MG63 (cell line): ENCODE measurements at places on chromosomes 16 and 17.

DNA sequence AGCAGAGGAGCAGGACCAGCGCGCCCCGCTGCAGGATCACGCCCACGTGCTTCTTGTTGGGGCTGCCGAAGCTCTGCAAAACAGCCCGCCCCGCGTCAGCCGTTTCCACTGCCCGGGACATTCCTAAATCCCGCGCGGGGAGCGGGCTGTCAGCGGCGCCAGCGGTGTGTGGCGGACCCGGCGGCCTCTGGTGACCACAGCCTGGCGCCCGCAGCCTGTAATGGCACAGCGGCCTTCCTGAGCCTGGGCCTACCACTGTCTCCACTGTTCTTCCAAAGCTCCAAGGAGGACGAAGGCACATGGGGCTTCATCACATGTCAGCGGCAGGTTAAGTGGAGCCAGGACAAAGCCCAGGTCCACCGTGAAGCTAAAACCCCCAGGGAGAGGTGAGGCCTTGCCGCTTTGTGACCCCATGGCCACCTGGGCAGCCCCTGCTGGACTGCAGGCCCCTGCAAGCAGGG lies 2.5 kb downstream of the SLC47A2 start:
- no peak for DNase-seq

GRCh38 chr17:17036524-17036998 lies 5.7 kb upstream of the MPRIP start:
- DNase-seq, result no peak

GRCh38 chr16:78664811-78665772 lies 565.6 kb downstream of the WWOX start:
- no peak for DNase-seq

DNA sequence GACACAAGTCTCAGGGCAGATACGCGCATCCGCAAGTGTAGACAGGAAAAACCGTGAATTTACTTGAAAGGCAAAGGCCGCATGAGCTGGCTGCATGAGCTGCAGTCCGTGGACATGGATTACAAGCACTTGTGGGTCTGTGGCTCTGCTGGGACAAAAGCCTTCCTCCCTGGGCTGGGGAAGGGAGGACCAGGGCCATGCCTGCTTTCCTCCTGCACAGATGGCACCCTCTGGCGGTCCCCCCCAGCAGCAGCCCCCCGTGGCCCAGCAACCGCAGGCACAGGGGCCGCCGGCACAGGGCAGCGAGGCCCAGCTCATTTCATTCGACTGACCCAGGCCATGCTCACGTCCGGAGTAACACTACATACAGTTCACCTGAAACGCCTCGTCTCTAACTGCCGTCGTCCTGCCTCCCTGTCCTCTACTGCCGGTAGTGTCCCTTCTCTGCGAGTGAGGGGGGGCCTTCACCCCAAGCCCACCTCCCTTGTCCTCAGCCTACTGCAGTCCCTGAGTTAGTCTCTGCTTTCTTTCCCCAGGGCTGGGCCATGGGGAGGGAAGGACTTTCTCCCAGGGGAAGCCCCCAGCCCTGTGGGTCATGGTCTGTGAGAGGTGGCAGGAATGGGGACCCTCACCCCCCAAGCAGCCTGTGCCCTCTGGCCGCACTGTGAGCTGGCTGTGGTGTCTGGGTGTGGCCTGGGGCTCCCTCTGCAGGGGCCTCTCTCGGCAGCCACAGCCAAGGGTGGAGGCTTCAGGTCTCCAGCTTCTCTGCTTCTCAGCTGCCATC lies 1.7 kb upstream of the MRPL12 start:
- DNase-seq, result no peak

GRCh38 chr16:89320782-89321501 lies 103.4 kb downstream of the ZNF778 start:
- peak; percentile 46 for DNase-seq

GRCh38 chr17:76011951-76012350 lies 11.3 kb downstream of the CDK3 start:
- DNase-seq, result no peak

- DNase-seq, result no peak
Measured at GRCh38 chr17:41730479-41730878, 4.0 kb downstream of the HAP1 start.

DNA sequence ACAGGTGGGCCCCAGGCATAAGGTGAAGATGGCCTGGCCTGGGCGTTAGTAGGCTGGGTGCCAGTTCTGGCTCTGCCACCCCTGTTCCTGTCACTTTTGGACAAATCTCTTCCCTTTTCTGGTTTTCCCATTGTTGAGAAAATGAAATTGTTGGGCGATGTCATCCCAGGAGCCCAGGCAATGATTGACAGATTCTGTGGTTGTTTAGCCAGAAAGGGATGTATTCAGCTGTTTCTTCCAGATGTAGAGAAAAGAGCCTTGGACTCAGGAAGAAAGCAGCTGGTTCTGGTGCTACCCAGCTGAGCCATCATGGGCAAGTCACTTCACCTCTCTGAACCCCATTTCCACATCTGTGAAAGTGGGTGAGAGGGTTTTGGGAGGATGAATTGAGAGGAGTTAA lies 60.1 kb upstream of the MRTFB start:
- DNase-seq, result no peak

GRCh38 chr16:5018793-5019192 lies 14.9 kb downstream of the NAGPA start:
- DNase-seq, result no peak

- DNase-seq, result no peak
Measured at GRCh38 chr16:7548796-7549318, 216.2 kb downstream of the RBFOX1 start.

GRCh38 chr16:24275413-24275812 lies 19.3 kb downstream of the CACNG3 start:
- DNase-seq, result no peak

- peak; percentile 71 for DNase-seq
Measured at GRCh38 chr17:48915459-48916282, 7.5 kb downstream of the UBE2Z start.

GRCh38 chr16:21957714-21958346 lies 4.7 kb downstream of the UQCRC2 start:
- DNase-seq, result no peak

GRCh38 chr16:65667011-65667578 lies 545.2 kb upstream of the CDH11 start:
- DNase-seq, result no peak

DNA sequence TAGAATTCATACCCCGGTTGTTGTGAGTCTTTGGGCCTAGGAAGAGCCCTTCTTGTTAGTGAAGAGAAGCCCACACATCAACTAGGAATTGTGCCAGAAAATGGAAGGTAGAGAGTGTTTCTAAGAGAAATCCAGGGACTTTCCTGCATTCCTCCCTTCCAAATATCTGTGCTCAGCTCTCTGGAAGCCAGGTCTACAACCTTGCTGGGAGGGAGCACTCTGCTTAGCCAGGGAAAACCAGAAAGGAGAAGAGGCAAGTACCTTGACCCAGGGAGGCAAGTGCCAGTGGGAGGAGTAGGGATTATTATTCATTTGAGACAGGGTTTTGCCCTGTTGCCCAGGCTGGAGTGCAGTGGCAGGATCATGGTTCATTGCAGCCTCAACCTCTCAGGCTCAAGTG lies 48.4 kb upstream of the TAC4 start:
- no peak for DNase-seq

- no peak for DNase-seq
Measured at GRCh38 chr17:38575781-38576180, 30.0 kb downstream of the SRCIN1 start.

DNA sequence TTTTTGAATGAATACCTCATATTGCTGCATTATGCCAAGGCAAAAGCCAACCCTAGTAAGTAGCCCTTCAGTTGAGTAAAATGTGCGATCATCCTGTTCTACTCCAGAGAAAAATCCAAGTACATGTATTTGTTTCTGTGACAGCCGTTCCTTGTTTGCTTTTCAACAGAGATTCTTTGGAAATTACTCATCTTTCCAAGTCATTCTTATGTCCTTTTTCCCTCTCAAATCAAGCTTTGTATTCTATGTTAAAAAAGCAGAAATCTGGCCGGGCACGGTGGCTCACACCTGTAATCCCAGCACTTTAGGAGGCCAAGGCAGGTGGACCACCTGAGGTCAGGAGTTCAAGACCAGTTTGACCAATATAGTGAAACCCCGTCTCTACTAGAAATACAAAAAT lies 112.9 kb upstream of the HAS3 start:
- DNase-seq, result no peak

- no peak for DNase-seq
Measured at GRCh38 chr17:19328441-19329061, 34.0 kb downstream of the B9D1 start.

- DNase-seq, result no peak
Measured at GRCh38 chr17:353213-353837, 718 bp upstream of the RPH3AL start.

- DNase-seq, result no peak
Measured at GRCh38 chr16:56658327-56658875, 642 bp downstream of the MT1F start.

DNA sequence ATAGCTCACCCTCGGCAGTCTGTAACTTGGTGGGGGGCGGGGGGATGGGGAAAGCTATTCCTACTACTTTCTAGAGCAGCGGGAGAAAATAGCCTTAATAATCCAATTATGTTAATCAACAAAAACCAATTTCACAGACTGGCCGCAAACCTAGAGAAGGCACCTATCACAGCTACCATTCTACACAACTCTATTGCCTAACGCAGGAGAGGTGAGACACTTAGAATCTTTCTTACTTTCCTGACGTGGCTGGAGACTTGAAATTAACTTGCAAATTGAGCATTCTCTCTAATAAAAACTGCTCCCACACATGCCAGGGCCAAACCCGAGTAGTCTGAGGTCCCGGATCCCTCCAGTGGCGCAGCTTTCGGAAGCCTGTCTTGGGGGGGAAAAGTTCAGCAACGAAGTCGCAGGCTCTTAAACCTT lies 794 bp downstream of the SMG6 start:
- no peak for DNase-seq

DNA sequence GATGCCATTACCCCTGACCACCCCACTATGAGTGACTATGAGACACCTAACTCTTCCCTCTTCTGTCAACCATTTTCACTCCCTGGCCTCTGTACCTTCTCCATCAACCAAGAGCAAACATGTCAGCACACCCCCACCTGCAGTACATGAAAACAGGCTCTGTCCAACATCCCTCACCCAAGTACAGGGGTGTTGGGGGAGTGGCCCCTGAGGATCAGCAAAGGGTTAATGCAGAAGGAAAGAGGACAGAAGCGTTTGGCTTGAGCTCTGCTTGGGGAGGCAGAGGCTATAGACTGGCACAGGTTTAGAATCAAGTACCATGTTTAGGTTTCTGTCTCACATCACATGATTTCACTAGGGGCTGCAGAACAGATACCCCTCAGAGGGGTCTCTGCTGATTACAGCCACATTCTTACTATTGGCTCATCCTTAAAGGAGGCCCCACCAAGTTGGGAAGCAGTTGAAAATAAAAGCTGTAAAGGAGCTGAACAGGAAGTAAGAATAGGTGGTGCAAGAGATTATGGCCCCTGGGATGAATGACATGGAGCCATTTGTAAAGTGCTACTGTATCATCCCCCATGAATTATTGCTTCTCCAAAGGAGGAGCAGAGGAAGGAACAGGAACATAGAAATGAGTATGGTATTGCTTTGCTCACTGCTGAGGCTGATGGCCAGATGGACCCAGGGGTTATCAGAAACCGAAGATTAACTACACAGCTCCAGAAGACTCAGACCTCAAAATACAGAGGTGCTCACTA lies 2.4 kb upstream of the PSMC3IP start:
- DNase-seq, result no peak

DNA sequence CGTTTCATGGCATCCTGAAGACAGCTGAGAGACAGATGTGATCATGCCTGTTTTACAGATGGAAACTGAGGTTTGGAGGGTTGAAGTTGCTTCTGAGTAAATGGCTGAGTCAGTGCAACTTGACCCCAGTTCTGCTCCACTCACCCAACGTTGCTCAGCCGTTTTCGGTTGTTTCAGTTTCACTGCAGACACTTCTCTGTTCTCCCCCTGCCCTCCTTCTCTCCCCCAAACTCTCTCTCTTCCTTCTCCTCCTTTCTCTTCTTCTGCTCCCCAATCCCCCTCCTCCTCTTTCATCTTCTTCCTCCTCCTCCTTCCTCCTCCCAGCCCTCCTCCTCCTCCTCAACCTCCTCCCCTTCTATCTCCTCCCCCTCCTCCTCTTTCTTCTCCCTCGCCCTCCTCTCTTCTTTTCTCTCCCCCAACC lies 9.4 kb upstream of the CEP20 start:
- DNase-seq, result peak; percentile 36

- no peak for DNase-seq
Measured at GRCh38 chr17:66381701-66382362, 79.4 kb downstream of the PRKCA start.

- DNase-seq, result peak; percentile 48
Measured at GRCh38 chr16:57616876-57617275, 11.6 kb upstream of the ADGRG1 start.

DNA sequence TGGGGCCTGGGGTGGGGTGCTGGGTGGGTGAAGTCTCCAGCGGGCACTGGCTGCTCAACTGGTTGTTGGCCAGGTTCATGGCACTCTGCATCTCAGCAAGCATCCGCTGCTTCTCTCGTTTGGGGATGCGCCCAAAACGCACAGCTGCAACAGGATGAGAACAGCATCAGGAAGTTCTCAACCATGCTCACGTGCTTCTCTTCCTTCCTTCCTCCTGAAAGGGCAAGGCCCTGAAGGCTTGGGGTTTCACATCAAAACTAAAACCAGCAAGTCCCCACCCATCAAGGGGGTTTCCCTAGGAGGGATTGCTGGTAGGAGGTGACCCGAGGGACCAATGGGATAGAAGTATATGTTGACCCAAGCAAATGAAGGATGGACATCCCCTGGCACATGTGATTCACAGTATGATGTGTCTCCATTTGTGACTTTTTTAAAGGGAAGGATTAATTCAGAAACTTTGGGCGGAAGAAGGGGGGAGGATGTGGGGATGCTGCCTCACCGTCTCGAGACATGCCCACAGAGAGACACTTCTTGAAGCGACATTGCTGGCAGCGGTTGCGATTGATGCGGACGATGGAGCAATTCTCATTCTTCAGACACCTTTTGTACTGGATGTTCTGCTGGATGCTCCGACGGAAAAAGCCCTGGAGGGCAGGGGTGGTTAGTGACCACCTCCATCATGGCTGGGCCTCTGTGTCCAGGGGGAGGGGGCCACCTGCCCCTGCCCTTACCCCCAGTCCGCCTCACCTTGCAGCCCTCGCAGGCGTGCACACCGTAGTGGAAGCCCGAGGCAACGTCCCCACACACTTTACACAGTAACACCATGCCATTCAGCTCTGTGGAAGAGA lies 4.2 kb downstream of the NR1D1 start:
- no peak for DNase-seq

GRCh38 chr16:54875443-54875842 lies 55.2 kb upstream of the IRX5 start:
- DNase-seq, result no peak

DNA sequence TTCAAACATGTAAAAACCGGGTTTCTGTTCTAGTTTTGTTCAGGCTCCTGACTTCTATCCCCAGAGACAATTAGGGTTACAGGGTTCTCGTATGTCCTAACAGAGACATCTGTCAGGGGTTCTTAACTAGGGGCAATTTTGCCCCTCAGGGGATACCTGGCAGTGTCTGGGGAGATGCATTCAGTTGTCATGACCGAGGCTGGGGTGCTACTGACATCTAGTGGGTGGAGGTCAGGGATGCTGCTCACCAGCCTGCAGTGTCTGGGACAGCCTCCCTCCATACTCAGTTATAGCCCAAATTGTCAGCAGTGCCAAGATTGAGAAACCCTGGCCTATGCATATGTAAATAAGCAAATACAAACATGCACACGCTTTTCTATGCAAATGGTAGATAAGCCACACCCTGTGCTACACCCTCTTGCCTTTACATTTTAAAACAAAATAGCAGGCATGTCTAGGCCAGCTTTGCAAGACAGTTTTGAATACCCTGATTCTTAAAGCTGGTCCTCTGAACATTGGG lies 37.4 kb downstream of the CLEC16A start:
- DNase-seq, result peak; percentile 43

- no peak for DNase-seq
Measured at GRCh38 chr17:14048169-14048568, 21.1 kb upstream of the COX10 start.
